ENCODE measurements at places on chromosomes 12 and 14.

- no peak for DNase-seq
These were observed 457.0 kb downstream of the ADAMTS20 start for GRCh38 chr12:43094886-43095575.

DNA sequence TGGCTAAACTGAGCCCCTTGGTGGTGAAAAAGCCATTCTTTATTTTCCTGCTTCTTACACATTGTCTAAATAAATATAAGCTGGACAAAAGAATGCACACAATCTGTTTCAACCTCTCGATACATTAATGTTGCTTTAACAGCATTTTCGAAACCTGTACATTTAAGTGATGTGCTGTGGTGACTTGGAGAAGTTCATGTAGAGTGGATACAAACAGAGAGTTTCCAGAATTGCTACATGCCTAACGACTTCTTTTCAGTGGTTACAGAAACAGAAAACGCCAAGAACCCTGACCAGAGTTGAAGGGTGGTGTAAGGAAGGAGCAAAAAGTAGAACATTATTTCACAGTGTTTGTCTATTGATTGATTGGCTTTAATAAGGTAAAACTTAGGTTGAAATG is 500.9 kb downstream of the SLC16A7 start:
- DNase-seq, result no peak

- DNase-seq, result no peak
These were observed 91.6 kb upstream of the GRIN2B start for GRCh38 chr12:14072987-14073386.

GRCh38 chr12:33752854-33753253 is 269.4 kb upstream of the ALG10 start:
- no peak for DNase-seq

- DNase-seq, result no peak
These were observed 39.2 kb upstream of the PLXNC1 start for GRCh38 chr12:94109160-94109559.

- no peak for DNase-seq
These were observed 371.0 kb downstream of the FUT8 start for GRCh38 chr14:65783576-65783975.

- DNase-seq, result no peak
These were observed 2.2 kb upstream of the NFKBIA start for GRCh38 chr14:35406506-35407305.

DNA sequence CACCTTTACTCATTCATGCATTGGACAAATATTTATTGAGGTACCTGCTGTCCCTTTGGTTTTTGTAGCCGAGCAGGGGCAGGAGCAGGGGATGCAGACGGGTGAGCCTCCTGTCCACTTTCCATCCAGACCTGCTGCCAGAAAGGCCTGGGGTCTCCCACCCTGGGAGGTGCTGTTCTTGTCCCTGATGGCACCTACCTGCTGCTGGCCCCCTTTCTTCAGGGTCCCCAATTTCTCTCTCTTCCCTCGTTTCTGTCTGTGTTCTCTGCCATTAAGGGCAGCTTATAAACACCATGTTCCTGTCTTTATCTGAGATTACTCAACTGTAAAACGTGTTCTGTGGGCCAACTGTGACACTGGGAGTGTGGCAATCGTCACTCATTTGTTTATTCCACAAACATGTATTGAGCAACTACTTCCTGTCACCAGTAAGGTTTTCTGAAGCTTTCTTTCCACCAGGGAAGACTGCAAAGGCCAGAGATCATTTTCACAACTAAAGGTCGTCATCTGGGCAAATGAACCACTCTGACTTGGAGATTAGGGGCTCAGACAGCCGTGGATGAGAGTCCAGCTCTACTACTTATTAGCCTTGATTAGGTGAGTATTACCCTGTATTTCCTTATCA is at the start of gene HAL:
Gene HAL, minus strand, starts transcription at position 311 of the 625 bp plus-strand sequence. CDS start 434 bp downstream, outside the sequence.
- DNase-seq, result no peak

DNA sequence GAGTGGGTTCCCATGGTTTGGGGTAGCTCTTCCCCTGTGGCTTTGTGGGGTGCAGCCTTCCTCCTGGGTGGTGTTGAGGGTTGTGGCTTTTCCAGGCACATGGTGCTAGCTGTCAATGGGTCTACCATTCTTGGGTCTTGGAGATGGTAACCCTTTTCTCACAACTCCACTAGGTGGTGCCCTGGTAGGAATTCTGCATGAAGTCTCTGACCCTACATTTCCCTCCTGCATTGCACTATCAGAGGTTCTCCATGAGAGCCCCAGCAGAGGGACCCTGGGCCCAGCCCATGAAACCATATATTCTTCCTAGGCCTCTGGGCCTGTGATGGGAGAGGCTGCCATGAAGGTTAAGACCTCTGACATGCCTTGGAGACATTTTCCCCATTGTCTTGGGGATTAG is 1093.3 kb downstream of the SLC16A7 start:
- DNase-seq, result no peak

DNA sequence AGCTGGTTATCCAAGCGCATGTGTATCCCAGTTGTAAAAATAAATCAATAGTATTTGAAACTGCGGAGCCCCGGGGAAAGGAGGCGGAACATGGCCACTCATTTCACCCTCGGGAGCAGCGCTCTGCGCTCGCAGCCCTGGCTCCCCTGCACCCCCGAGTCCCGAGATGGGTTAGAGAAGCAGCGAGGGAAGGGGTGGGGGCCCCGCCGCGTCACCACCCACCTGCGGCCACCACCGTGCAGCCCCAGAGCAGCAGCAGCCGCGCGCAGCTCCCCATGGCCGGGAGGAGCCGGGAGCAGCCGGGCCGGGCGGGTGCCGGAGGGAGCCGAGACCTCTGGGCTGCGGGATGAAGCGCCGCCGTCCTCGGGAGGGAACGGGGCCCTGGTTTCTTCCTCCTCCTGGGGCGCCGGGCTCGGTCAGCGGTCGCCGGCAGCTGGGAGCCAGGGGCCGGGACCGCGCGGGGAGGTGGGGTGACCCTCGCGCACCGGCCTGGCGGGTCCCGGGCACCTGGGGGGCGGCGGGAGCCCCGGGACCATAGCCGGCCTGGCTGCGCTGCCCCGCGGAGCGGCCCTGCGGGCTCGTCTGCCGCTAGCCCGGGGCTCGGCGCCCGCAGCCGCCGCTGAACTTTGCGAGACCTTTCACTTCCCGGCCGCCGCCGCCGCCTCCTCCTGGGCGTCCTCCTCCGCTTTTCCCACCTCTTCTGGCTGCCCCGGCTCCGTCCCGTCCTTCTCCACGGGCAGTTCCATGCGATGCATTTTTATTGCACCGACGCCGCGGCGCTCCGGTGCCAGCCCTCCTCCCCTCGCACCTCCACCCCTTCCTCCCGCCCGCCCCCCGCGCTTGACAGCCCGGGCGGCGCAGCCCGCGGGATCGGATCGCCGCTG is at the start of gene NTN4:
Gene NTN4, minus strand, starts transcription at position 732 of the 884 bp plus-strand sequence. Its CDS starts 455 bp downstream, at position 277.
- no peak for DNase-seq

DNA sequence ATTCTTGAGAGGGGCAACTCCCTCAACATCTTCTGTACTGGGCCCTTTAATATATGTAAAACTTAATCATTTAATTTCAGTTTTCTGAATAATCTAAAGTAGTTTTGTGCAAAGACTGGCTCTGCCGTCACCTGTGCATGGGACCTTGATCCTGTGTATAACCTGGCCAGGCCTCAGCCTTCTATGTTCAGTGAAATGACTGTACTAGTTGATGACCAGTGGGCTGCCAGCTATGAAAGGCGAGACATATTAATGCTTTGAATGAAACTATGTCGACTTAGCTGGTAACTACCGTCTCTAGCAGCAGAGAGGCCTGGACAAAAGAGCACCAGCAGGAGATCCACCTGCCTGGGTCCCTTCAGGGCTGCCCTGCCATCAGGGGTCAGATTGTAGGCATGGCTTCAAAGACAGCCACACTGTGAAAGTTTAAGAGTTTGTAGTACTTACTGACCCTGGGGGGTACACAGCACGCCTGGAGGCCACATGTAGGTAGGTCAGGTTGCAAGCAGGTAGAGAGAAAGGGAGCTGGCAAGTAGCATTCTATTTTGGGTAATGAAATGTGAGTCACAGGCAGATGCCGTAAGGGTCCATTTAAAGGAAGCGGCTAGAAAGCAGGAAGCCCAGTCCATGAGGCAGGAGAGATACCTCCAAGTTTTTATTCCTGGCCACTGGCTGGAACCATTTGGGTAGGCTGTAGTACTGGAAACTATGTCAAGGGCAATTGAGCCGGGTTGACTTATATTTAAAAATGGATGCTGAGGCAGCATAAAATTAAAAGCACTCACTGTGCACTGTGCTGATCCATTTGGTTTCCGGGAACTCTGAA is 77.2 kb downstream of the BHLHE41 start:
- DNase-seq, result no peak

DNA sequence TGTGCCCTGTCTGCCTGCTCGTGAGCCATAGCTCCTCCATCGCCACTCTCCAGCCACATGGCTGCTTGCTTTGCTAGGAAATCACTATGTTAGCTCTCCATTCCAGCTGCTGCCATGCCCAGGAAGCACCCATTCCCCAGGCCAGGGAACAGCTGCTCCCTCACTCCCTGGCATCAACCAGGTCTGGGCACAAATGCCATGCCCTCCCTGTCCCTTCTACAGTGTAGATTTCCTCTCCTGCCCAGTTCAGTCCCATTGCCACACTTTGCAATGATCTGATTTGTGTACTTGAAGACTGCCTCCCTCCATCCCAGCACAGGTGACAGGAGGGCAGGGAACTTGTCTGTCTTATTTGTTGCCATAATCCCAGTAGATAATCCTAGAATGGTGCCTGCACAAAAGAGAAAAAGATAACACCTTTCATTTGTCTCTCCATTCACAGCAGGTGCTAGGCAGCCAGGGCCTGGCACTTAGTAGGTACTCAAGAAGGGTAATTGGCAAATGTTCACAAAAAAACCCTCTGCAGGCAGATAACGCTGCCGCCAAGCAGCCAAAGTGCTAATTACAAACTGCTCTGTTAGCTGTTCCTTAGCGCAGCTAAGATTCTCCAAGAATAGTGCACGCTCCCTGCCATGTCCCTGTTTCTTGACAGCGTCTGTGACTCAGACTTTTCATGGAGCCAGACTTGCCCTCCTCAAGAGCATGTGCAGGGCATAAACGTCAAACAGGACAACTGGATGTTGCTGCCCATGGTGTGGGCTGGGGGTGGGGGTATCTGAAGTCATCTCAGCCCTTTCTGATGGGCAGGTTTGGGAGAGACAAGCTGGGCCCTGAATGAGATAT is 69.1 kb downstream of the ARL6IP4 start:
- no peak for DNase-seq

DNA sequence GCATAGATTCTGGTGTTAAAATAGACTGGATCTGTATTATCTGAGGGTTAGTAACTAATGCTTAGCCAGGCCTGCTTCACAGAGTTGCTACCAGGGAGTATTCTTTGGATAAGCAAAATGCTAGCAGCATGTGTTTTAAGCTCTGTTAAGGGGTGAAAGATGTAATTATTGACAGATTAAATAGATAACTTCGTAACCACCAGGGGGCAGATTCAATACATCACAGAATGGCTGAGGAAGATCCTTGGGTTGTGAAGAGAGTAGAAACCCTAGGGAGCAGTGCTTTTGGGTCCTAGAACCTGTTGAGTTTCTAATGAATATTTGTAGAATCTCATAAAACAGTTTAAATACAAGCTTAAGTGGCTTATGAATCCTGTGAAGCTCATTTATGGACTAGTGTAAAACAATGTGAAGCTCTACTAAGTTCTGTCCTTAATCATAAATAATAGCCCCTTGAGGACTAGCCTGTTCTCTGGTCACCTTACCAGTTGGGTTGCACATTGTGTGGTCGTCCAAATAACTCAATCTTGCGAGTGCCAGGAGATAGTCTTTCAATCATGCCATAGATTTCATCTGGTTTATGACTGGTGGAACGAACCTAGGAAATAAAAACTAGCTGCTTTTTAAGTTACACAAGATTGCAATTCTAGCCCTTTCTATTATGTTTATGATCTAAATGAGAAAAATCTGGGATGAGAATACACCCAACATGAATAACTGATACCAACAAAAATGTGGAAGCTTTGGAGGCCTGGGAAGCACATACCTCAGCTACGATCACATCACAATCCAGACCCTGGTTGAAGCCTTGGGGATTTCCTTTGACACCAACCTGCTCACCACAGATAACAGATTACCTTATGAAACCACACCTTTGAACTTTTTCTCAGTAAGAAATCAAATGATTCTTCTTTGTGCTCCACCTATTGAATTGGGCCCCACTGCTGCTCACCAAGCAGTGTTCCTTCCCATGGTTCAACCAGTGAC is 12.3 kb downstream of the METTL3 start:
- DNase-seq, result peak; percentile 32

- DNase-seq, result peak; percentile 2
These were observed 59.5 kb downstream of the ETNK1 start for GRCh38 chr12:22684140-22685118.

DNA sequence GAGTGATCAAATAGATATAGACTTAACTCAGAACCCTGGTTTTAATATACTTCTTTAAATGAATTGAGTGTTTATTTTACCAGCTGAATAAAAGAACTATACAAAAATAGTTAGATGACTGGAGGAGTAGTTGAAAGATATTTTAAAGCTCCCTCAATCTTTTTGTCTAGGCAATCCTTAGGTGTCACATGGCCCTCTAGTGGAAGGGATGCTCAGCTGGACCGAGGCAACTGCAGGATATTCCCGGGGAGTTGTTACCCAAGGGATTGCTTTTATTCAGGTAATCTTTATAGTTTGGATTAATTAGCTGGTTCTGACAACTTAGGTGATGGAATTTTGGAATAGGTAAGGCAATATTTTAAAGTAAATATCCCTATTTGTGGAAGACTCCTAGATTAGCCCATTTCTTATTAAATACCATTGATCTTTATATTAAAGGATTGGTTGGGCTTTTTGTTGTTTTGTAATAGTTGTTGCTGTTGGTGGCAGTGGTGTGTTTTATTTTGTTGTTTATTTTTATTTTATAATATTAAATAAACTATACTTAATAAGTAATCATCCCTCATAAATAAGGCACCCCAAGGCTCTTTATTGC is 57.1 kb downstream of the ZDHHC17 start:
- DNase-seq, result no peak

DNA sequence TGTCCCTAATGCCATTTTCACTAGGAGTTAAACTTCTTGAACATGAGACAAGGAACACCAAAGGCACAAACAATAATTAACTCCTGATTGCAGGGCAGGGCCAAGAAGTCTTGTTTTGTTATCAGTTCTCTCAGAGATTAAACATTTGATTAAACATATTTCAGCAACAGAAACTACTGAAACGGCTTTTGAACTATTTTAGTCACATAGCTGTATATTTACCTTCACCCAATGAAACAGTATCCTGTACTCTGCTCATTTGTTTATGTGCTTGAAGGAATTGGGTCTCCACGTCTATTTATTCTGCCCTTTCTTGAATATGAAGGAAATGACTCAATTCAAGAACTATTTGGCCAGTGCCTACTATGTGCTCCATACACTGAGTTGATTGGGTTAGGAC is 51.3 kb upstream of the PTCSC3 start:
- no peak for DNase-seq

DNA sequence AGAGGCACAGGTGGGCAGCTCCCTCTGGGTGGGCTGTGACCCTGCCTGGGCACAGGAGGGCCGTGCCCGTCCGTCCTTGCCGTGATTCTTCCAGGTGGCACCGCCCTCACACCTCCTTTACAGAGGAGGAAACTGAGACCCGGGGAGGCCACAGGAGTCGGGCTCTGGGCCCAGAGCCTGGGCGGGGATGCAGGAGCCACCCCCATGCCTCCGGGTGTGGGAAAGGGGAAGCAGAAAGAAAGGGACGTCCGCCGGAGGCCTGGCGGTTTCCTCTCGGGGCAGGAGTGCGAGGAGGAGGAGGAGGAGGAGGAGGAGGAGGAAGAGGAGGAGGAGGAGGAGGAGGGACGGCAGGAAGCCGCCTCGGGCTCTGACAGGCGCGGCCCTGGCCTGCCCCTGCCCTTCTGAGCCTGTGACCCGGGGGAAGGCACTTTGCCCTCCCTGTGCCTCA is 23.0 kb downstream of the SH2B3 start:
- DNase-seq, result no peak
